ENCODE measurements at places on chromosomes 6 and 20.

GRCh38 chr6:163793011-163793983 is 378.8 kb downstream of the QKI start:
- no peak for DNase-seq

GRCh38 chr6:100614386-100614785 is 149.7 kb upstream of the SIM1 start:
- DNase-seq: no peak

DNA sequence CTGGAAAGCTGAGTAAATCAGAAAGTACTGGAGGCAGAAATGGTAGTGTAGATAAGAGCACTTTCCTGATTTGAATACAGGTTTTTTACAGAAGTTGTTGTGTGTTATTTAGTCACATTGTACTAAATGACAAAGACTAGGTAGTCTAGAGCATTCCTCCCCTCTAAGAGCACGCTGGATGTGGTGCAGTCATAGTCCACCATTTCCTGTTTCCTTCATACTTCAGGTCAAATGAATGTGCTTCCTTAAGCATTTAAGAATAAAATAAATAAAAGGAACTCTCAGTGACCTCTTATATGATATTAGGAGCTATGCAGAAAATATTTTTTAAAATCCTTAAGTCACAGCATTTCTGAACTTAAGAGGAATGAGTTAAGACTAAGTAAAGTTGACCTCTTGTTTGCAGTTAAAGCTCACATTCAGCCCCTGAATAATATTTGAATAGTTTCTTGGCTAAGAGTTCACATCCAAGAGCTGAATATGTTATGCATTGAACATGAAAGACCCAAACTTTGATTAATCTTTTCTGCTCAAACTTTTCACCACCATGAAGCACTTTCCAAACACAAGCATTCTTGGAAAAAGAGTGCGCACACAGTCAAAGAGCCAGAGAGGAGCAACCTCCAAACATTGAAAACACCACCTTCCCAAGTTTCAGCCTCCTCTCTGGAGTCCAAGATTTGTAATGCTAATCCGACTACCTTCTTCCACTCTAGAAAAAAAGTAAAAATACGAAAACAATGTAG is 53.4 kb upstream of the TMEM30A start:
- no peak for DNase-seq

DNA sequence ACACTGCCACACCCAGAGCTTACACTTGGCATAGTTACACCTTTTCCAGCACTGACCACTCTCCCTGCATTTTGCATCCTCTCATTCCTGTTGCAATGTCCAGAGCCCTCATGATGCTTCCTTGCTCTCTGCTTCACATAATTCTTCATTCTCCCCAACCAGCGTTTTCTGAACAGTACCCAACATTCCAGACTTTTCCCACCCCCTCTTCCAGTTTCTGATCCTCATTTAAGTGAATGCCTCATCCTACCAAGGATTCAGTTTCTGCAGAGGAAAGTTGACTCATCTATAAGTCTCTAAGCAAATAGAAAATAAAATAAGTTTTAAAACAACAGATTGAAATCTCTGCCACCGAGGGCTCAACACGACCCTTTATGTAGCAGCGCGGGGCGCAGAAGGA is 321.3 kb upstream of the TCF21 start:
- DNase-seq: no peak

DNA sequence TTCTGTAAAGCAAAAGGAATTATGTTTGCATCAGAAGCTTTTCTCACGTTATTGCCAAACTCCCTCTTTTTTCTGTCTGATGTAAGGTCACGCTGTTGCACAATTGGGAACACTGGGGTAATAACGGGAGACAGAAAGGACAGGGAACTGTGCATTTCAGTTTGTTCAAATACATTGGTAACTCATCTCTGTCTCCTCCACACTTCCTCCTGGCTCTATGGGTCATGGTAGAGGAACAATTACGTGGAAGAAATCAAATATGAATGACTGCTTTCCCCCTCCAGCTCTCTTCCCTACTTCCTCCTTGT is 132.2 kb upstream of the TNFAIP3 start:
- no peak for DNase-seq

DNA sequence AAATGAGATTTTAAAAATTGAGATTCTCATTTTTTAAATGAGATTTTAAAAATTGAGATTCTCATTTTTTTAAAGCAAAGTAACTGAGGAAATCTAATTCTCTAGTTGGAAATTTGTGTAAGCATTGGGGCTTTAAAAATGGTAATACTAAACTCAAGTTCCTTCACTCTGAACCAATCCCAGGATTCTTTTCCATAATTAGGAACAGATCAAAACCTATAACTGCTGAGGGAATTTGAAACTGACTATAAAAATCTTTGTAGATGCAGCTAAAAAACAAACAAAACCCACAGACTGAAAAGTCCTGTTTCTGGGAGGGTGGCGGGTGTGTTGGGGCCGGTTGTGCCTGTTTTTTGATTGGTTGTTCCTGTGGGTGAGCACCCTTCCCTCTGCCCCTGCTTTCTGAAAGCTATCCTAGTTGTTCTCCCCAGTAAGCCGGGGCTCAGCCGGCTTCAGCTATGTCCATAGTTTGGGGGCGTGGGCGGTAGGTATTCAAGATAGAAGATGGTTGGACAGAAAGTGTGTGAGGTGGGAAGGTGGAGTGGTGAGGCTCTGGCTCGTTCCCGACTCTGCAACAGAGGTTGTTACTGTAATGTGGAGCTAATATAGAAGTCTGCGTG is 49.3 kb downstream of the GFRA4 start:
- no peak for DNase-seq

DNA sequence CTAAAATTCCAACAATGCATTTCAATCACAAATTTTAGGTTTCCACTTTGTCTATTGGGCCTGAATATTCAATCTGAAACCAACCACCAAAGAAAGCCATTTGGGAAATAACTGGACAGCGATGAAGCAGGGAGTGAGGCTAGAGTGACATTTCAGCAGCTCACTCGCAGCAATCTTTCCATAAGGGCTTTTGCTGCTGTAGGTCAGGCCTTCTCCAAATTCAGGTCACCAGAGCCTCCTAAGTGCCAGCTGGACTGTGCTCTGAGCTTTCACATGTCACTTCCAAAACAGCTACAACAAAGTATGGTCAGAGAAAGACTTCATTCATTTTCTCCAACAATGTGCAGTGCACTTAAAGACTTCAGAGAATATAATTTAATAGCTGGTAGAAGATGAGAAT is 194.8 kb downstream of the FRK start:
- no peak for DNase-seq

- DNase-seq: no peak
Measured at GRCh38 chr20:45911486-45912343, at the start of gene PLTP. Gene PLTP, minus strand, starts transcription at chr20:45912155. Its CDS starts 703 bp downstream, at chr20:45911452.

GRCh38 chr6:370555-370954 is 21.0 kb upstream of the IRF4 start:
- no peak for DNase-seq

DNA sequence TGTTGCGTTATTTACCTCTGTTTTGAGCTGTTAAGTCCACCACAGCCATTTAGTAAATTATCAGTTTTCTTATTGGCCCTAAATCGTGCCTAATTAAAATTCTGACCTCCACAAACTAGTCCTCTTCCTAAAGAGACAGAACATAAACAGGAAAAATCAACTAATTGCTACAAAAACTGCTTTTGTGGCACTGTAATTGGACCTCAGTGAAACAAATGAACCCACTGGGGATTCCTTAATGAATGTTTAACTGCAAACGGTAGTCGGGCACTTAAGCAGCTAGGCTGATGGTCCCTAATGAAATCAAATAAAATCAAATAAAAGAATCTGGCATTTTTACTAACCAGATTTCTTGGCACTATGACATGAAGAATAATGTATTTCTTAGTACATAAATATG is 513.4 kb upstream of the SLC35B3 start:
- no peak for DNase-seq

GRCh38 chr6:135289816-135290215 is 108.7 kb downstream of the MYB start:
- no peak for DNase-seq

GRCh38 chr6:106908386-106908840 is 66.1 kb downstream of the CD24 start:
- no peak for DNase-seq

DNA sequence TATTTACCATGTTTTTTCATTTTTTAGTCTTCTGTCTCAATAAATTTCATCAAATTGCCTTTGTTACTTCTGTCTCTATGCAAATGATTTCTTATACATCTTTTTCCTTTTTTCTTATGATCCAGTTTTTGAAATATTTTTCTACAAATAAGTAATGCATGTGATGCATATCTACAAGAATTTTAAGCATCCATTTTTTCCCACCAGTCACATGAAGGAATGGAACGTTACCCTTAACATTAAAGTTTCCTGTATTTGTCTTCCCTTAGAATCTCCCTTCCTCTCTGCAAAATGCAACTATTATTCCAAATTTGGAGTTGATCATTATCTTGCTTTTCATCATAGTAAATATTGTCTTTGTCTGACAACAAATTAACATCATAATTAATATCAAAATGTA is 35.5 kb downstream of the PSMB9 start:
- no peak for DNase-seq

DNA sequence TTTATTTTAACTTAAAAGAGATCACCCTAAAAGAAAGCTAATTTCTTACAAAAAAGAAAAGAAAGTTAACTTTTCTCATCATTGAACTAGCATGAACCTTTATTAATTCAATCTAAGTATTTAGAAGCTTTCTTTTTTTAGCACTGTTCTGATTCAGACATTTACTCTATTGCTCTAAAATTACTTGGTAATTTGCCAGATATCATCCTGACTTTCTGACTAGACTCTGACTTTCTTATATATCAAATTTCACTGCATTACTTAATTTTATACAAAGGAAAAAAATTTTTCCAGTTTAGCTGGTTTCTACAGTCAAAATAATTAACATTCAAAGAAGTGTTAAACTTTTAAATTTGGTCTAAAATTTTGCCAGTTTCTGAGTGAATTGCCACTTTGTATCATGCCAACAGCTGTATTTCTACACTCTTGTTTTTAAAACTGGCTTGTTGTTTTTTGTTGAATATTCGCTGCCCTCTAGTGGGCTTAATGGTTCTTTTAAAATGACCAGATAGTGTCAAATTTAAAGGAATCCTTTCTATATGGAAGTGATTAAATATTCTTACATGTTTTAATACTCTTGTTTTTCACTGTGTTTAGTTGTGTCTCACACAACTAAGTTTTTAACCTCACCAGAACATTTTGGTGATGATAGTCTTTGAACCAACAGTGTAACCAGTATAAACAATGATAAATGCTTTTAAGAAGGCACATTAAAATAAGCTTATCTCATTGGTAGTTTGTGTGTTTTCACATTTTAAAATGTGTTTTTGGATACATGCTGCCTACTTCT is 102.0 kb downstream of the POPDC3 start:
- DNase-seq: no peak

- no peak for DNase-seq
Measured at GRCh38 chr6:105488516-105489215, 85.8 kb upstream of the PREP start.

- no peak for DNase-seq
Measured at GRCh38 chr20:18738055-18738454, 75.5 kb upstream of the SCP2D1 start.

GRCh38 chr20:721876-722275 is 46.3 kb upstream of the SCRT2 start:
- DNase-seq: no peak

DNA sequence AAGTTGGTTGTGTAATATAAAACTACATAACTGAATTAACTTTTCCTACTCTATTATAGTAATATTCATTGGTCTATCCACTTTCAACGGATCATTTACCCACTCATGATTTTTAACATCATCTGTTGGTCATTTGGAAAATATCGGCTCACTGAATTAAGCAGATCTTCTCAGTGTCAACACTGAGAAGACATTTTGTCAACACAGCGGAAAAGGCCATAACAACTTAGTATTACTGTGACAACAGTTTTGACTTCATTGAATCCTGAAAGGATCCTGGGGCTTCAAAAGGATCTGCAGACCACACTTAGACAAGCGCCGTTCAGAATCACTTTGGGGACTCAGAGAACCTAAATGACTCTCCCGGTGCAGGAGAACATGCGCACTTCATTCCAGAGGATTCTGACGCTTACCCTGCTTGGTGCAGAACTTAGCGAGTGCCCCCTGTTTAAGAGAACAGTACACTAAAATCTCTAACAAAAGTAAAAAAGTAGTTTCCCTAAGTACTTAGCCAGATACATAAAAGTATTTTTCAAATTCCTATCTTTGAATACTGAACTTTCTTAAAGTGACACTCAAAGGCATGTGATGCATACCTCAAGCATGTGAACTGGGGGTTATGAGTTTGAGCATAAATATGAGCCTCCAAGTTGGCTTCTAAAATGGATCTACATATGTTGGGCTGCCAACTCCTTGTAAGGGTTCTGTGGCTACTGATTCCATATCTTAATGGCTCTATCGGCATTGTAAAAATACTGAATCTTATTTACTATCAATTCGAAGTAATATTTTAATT is 4.0 kb downstream of the ZBTB2 start:
- DNase-seq: no peak

DNA sequence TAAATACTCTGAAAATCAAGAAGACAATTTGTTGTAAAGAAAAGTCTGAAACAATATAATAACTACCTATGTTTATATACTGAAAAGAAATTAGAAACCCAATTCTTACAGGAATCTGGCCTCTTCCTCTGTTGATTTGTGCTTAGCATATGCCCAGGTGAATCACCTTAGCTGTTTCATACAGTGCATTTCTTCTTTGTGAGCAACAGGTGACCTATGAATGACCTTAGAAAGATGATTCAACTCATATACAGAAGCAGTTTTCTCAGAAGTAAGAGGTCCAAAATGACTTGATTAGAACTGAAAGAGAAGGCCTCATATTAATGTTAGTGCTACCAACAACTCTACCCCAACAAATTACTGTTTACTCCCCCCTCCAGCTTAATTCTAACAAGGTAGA is 419.5 kb upstream of the ID4 start:
- no peak for DNase-seq

GRCh38 chr6:49528571-49528970 is 21.9 kb upstream of the C6orf141 start:
- DNase-seq: no peak

GRCh38 chr6:118708744-118709143 is 57.4 kb upstream of the CEP85L start:
- no peak for DNase-seq

- no peak for DNase-seq
Measured at GRCh38 chr6:51266604-51267003, 447.9 kb downstream of the TFAP2B start.

GRCh38 chr6:20846602-20847028 is 312.4 kb downstream of the CDKAL1 start:
- DNase-seq: no peak

- DNase-seq: no peak
Measured at GRCh38 chr6:89605861-89606260, 32.7 kb downstream of the LYRM2 start.

DNA sequence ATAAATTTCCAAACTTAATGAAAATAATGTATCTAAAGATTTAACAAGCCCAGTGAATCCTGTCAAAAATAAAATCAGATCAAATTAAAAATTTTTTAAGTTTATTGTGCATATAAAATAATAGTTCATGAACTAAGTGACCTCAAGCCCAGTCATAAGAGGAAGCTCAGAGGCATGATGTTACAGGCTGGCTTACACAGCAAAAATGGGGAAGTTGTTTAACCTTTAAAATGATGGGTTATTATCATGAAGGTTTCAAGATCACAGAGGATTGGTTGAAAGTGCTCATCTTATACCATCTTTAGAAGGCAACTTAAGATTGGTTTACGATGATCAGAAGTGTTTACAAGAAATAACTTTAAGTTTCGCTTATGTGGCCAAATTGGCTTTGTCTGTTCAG is 102.5 kb downstream of the PAK5 start:
- no peak for DNase-seq
